ENCODE measurements at places on chromosomes 4 and X. TPM values are rescaled to one million over a fixed set of nuclear protein-coding genes. Genes with fewer than 3 reads are reported as not detected.

GRCh38 chr4:154189346-154189745, 302.3 kb downstream of the DCHS2 start:
- no peak for DNase-seq

DNA sequence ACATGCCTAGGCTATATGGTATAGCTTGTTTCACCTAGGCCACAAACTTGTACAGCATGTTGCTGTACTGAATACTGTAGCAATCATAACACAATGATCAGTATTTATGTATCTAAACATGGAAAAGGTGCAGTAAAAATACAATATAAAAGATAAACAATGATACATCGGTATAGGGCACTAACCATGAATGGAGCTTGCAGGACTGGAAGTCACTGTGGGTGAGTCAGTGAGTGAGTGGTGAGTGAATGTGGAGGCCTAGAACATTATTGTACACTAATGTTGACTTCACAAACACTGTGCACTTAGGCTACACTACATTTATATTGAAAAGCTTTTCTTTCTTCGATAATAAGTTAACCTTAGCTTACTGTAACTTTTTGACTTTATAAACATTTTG, 45.6 kb upstream of the ANK2 start:
- DNase-seq, result no peak

DNA sequence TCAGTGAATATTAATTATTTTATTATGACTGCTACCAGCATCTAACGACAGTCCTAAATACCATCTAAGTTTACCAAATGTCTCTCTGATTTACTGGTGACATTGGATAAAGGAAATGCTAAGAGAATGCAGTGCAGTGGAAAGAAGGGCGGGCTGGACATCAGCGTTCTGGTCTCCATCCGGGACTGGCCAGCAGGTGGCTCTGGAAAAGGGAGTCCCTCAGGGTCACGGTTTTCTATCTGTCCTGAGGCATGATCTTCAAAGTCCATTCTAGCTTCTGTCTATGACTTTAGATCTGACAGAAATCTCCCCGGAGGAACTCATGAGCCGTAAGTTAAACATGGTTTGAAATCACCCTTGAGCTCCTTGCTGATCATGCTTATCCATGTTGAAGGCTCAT, 3.3 kb downstream of the TRIM2 start:
- DNase-seq, result no peak

GRCh38 chr4:40475609-40476008, 140.5 kb downstream of the CHRNA9 start:
- no peak for DNase-seq

ADRA2C gene
- 0.19 TPM for total RNA-seq

- DNase-seq, result no peak
Measured at GRCh38 chr4:143351149-143351691, 14.5 kb downstream of the GAB1 start.

DNA sequence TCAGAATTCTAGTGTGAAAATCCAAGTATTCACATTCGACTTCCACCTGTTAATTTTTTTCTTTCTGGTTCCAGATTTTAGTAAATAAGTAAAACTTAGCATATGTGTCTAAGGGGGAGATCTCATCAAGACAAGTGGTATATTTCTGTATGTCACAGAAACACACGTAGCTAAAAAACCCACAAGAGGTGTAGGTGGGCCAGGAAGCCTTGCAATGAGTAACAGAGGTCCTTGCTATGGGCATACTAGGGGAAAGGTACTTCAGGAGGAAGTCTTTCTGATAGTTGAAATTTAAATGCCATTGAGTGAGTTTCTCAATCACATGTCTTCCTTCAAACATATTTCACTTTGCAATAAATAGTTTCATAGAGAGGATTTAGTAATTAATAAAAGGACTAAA, 315.8 kb downstream of the MID1IP1 start:
- no peak for DNase-seq

DNA sequence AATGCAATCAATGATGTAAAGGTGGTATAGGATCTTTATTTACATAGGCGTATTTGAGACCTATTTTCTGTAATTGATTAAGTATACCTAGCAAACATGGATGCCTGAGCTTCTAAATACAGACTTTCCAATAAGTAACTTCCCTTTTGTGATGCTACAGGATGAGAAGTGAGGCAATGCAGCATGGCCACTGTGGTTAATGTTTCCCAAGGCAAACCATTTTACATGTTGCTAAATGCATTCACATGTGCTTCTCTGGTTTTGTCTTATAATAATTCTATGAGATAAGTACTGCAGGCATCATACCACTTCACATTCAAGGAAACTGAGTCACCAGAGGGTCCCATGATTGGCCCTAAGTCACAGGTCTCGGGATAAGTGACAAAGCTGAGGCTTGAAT, 35.7 kb upstream of the NKX3-2 start:
- DNase-seq, result no peak

GRCh38 chr4:62260254-62260653, 1060.1 kb downstream of the ADGRL3 start:
- no peak for DNase-seq

DNA sequence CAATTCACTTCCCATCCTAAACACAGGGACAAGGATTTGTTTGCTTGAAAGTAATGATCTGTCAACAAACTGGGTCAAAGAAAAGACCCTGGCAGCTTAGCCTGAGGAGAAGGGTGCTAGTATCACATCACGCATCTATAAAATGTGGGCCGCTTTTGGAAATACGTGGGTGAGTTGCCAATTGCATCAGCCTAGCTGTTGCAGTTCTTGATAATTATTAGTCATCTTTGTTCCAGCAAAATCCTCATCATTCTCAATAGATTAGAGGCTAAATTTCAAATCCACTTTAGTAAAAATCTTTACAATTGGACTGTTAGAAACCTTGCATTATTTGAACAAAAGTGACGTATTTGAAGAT, 33.6 kb upstream of the TAPT1 start:
- no peak for DNase-seq

MSMO1 gene
- total RNA-seq, result 721 TPM

GRCh38 chrX:109635146-109635545, 10.2 kb upstream of the KCNE5 start:
- no peak for DNase-seq

- no peak for DNase-seq
Measured at GRCh38 chrX:120664081-120664480, 34.2 kb upstream of the C1GALT1C1 start.

- DNase-seq, result no peak
Measured at GRCh38 chr4:47930971-47931804, 16.8 kb upstream of the NFXL1 start.

APLN gene
- total RNA-seq, result 0.19 TPM

LANCL3 gene
- under 0.01 TPM for total RNA-seq
